ENCODE measurements at places on chromosomes 2 and 18. TPM values are rescaled to one million over a fixed set of nuclear protein-coding genes. Genes with fewer than 3 reads are reported as not detected.

Gene OXER1
- 0.37 TPM for total RNA-seq

Gene ANKRD29
- total RNA-seq: 0.31 TPM

Gene CDH20
- total RNA-seq: not detected

Gene TEKT4
- total RNA-seq: not detected

Gene ITPRIPL1
- total RNA-seq: 3.4 TPM

Gene TUBB8B
- total RNA-seq: 1.8 TPM

Gene TNS1
- total RNA-seq: 14.6 TPM

Gene SULT1C2
- total RNA-seq: 2.2 TPM

Gene FBXO48
- total RNA-seq: 0.54 TPM

Gene CNGA3
- total RNA-seq: 4.9 TPM

Gene SATB2
- total RNA-seq: 14.9 TPM

Gene EHD3
- 9.0 TPM for total RNA-seq

Gene HDAC4
- total RNA-seq: 32.8 TPM

Gene ZNF385B
- total RNA-seq: 0.46 TPM

Gene ERBB4
- total RNA-seq: 0.31 TPM

Gene SOWAHC
- 7.4 TPM for total RNA-seq

Gene CFAP221
- total RNA-seq: not detected

Gene LRATD1
- 28.4 TPM for total RNA-seq

Gene TOGARAM2
- total RNA-seq: 0.87 TPM

Gene CHRND
- total RNA-seq: 0.14 TPM

Gene LINC00305
- total RNA-seq: not detected

Gene C2orf80
- total RNA-seq: 6.3 TPM

Gene LIPG
- 17.4 TPM for total RNA-seq

Gene EGR4
- not detected for total RNA-seq

Gene SLC9A4
- 2.9 TPM for total RNA-seq

Gene NFATC1
- 5.2 TPM for total RNA-seq

Gene RTP5
- 0.63 TPM for total RNA-seq

Gene EIF2AK3
- 31.8 TPM for total RNA-seq
